ENCODE measurements at places on chromosomes 6 and 20.

DNA sequence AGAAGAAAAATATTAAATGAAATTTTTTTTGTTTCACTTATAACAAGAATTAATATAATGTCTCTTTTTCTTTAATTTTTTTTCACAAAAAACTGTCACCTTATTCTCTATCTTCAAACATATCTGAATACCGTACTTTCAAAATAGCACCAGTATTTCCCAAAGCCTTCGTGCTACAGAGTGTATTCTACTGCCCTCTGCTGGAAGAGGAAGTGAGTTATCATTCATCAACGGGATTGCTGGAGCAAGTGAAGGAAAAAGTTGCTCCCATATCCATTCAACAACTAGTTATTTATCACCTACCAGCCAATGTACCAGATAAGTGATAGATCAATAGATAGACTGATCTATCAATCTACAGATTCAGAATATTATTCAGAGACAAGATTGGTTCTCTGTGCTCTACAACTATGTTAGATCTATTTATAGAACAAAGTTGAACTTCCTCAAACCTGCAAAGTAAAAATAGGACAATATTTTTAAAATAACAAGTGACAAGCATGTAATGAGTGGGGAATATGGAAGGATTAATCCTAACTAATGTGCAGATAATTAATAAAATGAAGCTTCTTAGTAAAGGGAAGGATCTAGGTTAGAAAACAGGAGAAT, 26.7 kb upstream of the TFAP2B start:
- peak; percentile 87 for DNase-seq

DNA sequence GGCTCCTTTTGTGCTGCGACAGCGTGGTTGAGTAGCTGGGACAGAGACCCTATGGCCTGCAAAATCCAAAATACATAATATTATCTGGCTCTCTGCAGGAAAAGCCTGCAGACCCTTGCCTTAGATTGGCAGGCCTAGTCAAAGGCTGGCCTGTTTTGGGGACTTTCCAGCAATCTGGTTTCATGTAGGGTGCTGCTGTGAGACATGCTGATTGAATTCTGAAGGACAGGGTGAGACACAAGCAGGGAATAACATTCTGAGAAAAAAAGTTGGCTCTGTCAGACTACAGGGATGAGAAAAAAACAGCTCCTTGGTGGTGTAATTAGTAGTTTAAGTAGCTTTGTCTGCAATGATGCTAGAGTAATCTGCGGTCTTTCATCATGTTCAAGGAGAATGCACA, 402.7 kb upstream of the AGPAT4 start:
- no peak for DNase-seq

DNA sequence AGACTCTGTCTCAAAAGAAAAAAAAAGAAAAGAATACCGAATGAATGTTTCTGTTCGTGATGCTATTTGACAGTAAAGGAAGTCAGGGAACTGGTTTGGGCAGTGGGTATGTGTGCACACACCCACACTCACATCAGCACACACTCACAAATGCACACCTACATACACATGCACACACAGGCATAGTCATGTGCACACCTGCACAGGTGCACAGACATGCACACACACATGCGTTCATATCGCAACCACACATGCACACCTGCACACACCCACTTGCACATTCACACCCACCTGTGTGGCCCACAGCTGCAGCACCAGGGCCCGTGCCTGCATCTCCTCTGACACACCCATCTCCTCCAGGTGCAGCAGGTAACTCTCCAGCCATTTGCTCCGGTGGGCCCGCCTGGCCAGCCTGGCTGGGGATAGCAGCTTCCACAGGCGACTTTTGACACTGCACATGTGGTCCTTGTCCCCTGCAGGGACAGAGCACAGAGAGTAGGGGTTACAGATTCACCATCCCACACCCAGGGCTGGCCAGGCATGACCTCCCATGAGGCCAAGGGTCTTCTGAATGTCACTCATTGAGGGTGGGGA, 41.4 kb upstream of the KCNB1 start:
- DNase-seq = no peak

DNA sequence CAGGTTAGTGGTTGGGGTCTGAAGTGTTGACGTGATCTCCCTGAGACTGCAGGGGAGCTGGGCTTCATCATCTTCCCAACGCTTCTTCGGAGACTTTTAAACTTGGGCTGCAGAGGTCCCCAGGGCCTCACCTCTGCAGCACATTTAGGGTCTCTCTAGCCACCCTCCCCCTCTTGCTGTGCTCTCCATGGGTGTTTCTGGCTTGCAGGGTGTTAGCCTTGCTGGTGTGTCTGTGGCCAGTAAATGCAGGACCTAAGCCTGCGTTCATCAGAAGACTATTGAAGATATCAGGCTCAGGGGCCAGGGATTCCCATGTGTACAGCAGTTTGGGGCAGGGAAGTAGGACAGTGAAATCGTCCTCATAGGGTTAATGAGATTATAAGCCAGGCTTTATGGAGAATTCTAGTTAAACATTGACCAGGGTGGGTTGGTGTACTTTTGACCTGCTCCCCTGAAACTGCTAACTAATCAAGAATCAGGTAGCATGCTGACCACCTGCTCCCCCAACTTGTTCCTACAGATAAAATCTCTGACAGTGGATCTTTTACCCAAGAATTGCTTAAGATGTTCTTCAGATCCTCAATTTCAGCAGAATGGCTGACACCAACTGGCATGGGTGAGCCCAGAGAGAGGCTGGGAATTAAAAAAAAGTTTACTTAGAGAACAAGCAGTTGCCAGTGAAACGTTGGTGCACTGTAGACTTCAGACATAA, 3.8 kb upstream of the DDO start:
- no peak for DNase-seq

DNA sequence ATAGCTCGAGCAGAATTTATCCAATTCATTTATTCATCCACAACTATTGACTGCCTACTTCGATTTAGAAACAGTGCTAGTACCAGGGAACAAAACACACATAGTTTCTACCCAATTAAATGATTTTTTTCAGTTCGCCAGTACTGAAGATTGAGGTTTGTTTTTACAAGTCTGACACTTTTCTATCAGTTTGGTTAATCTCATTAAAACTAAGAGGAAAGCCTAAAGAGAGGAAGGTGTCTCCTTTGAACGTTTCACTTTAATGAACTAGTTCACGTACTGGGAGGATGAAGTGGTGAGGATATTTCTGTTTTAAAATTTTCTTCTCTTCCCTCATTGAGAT, 570 bp upstream of the ANKS1A start:
- no peak for DNase-seq

DNA sequence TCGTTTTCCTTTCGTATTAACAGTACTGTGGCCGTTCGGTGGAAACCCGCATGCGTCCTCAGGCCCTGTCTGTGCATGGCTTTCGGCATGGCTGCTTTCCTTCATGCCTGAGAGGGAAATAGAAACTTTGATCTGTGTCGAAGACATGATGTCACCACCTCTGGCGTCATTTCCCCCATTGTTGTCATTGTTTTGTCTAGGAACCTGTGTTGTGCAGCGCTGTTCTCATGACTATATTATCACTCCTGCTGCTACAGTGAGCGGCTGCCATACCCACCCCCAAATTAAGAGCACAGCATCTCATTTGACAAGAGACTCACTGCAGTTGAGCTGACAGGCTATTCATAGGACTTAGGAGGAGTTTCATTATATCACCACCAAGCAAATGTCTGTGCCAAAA, 172.3 kb downstream of the TMEM242 start:
- no peak for DNase-seq

- DNase-seq = no peak
These were observed 80.1 kb upstream of the THEMIS start for GRCh38 chr6:127980996-127981395.

DNA sequence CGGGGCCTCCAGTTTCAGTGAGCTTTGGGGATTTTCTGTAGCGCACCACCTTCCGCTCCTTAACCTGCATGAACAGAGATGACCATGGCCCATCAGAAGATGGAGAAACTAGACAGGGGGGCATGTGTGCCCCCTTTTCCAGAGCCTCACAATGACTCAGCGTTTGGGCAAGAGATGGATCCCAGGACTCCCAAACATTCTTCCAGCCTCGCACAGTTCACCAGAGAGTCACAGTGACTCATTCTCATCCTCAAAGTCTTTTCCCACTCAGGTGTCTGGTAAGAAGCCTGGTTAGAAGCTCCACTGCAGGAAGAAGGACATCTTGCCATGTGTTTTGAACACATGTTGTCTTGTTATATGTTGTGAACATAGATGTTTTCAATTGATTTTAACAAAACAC, 76.2 kb upstream of the FRMD1 start:
- DNase-seq = no peak

GRCh38 chr6:2819115-2819514, 22.5 kb downstream of the SERPINB1 start:
- DNase-seq = no peak

DNA sequence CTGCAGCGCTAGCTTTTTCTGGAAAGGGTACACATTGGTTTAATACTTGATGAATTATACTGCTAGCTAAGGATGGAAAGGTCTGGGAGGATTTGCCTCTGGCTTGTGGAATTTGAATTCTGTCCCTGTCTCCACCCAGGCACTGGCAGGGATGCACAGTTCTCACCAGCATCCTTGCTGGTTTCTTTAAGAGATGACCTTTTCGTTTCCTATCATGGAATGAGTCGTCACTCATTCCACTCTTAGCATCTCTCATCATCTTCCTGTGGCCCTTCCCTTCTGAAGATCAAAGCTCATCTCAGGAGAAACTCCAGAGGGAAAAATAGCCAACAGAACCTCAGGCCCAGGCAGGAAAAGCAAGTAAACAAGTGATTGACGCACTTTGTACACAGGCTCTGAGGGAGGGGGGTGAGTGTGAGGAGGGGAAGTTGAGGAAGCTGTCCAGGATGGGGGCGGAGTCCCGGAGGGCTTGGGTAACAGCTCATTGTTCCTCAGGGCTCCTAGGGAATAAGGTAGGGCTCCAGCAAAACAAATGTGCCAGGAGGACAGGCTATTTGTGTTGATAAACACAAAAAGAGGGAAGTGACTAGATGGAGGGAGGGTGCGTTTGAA, 25.7 kb upstream of the SAYSD1 start:
- peak; percentile 49 for DNase-seq

DNA sequence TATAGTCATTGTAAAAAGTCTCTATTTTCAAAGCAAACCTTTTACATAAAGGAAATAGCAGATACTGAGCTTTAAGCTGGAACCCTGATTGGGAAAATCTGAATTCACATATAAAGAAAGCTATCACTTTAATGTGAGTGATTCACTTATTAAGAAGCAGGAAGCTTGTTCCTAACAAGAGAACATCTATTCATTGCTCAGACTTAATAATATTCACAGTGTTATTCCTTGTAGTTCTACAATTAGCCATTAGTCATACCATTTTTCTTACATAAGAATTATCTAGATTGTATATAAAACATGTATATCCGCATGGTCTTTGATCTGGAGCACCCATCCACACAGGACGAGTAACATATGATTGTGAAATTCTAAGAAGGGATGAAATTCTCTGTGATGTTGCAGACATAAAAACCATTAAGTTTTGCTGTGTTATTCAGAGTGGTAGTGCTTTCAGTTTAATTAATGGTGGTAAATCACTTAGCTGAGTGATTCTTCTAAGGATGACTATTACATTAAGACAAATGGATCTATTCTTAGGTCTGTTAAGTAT, 71.1 kb upstream of the FOXQ1 start:
- no peak for DNase-seq
